ENCODE measurements at places on chromosomes 2 and 18. TPM values are rescaled to one million over a fixed set of nuclear protein-coding genes. Genes with fewer than 3 reads are reported as not detected.

DNA sequence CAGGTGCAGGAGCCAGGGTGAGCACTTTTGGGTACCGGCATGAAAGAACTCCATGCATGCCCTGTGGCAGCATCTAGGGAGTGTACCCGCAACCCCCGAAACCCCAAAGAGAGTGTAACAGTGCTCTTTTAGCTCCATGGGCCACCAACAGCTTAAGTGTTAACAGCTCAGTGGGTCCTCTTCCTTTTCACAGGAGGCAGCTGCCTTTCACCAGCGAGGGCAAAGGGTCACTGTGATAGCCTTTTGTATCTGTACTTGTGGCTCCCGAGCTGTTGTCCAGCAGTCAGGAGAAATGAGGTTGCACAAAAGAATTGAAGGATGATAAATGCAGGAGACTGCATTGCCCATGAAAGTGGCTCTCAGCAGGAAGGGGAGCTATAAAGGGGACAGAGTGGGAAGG is 1166.3 kb upstream of the ACVR2A start:
- DNase-seq, result no peak

GRCh38 chr2:69242651-69243051 is 144.4 kb downstream of the GFPT1 start:
- no peak for DNase-seq

- DNase-seq, result no peak
Measured at GRCh38 chr2:157769856-157770255, 106.3 kb downstream of the ACVR1 start.

The ERBB4 gene
- total RNA-seq, result 1.6 TPM
